ENCODE measurements at places on chromosomes 4 and X.

- DNase-seq = peak; percentile 93
Observed at GRCh38 chrX:3518870-3519269, 172.4 kb upstream of the MXRA5 start.

DNA sequence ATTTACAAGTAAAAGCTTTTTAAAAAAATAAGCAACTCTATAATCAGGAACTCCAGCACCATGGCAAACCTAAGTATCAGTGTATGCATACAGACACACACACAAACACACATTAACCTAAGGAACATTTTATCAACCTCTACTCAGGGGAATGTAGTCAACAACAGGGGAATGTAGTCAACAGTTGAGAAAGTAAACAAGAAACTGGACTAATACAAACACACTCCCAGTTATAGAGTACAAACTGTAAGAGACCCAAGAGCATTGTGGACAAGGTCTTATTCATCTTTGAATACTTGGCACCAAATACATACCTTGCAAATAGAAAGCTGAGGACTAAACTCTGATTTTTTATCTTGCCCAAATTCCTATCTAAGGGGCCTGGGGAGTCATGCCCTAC, 36.2 kb downstream of the PAPSS1 start:
- DNase-seq = no peak

GRCh38 chr4:103478734-103479133, 241.1 kb downstream of the TACR3 start:
- DNase-seq = peak; percentile 24

DNA sequence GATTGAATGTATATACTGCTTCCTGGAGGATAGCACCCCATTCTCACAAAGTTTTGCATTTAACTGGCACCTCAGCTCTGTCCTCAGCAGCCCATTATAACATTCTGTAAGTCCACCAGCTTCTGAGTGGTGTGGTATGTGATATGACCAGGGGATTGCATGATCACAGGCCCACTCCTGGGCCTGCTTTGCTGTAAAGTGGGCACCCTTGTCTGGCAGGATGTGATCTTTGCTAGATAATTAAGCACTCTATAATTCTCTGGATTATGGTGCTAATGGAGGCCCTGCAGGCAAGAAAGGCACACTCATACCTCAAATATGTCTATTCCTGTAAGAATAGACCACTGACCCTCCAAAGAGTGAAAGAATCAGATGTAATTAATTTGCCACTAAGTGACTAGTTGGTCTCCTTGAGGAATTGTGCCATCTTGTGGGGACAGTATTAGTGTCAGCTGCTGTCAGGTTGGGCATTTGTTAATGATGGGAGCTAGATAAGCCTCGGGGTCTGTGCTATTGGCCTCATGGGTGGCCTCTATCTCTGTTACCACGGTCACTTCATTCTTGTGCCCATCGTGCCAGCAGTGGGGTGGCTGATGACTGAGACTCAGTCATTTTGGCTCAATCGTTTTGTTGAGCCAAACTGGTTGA, 2.2 kb upstream of the CFI start:
- peak; percentile 74 for DNase-seq

DNA sequence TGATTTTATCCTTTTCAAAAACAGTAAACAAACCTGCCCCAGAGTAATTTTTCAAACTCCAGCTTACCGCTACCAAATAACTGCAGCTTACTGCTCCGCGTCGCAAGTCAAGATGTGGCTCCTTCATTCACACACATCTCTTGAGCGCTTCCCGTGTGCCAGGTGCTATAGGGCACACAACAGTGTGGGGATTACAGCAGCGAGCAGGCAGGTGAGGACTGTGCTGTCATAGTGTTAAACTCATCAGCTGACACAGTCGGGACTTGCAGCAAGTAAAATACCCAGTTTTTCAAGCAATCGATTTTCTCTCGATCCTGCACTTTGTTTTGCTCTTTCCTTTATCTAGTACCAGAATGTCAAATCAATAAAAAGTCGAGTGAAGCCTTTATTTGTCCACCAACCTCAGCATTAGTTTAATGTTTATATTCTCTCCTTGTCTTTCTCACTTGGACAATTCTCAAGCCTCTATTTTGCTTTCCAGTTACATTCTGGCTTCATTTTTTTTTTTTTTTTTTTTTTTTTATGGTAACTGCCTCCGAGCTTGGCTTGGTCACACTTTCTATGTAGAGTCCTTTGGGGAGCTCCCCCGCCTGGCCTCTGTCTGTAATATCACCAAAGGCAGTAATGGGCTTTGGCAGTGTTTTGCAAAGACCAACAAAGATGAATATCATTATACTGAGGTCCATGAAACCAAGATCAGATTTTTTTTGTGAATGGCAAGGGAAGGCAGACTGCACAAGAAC, 8.3 kb upstream of the ASB5 start:
- DNase-seq = peak; percentile 77

- DNase-seq = peak; percentile 6
Observed at GRCh38 chr4:32219306-32220075, 1499.3 kb downstream of the PCDH7 start.

GRCh38 chr4:111136438-111136837, 513.6 kb upstream of the PITX2 start:
- peak; percentile 48 for DNase-seq

DNA sequence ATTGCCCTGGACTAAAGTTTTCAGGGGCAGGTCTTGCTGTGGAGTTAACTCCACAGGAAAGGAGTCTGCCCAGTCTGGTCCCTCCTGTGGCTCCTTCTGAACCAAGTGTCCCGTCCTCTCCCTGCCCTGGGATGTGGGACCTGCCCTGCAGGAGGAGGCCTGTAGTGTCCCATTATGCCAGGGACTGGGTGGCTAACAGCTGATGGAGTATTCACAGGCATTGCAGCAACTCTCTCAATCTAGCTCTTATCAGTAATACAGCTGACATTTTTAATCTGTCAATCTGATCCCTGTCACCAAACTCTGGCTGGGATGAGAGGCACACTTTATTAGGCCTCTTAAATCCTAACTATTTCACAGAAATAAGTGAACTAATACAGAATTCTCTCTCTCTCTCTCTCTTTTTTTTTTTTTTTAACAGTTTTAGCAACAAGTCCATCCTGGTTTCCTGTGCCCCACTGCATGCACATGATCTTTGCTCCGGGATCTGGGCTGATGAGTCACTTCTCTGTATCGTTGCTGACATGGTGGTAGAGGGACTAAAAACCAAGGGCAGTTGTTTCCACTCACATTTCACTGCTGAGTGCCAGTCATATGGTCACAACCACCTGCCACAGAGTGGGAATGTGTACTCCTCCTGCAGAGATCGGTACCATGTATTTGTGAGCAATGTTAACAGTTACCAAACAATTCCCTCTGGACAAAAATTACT, 39.1 kb downstream of the HAND2 start:
- DNase-seq = peak; percentile 57

- DNase-seq = peak; percentile 1
Observed at GRCh38 chr4:102139932-102140331, 205.3 kb downstream of the SLC39A8 start.

GRCh38 chr4:107780665-107781064, 44.1 kb upstream of the SGMS2 start:
- DNase-seq = no peak

GRCh38 chr4:19497705-19498104, 754.0 kb upstream of the SLIT2 start:
- no peak for DNase-seq

GRCh38 chr4:189837471-189837870, 103.2 kb upstream of the FRG1 start:
- no peak for DNase-seq

- no peak for DNase-seq
Observed at GRCh38 chrX:47080915-47081236, 2.6 kb downstream of the RGN start.

DNA sequence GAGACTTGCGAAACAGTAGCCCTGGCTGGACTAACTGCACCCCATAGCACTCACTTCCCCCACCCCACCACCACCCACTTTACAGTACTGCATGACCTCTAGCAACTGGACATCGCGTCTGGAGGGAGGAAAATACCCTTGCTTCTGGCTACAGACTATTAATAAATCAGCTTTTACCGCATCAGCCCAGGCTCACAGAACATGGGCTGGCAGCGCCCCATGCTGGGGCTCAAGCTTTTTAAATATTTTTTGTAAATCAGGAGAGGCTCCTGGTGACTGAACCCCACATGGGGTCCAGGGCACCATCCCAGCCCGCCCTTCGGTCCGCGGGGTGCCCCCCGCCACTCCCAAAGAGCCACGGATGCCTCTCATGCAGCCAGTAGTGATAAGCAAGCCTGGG, 2.7 kb downstream of the HS6ST2 start:
- no peak for DNase-seq
